ENCODE measurements at places on chromosomes 7 and 10.

DNA sequence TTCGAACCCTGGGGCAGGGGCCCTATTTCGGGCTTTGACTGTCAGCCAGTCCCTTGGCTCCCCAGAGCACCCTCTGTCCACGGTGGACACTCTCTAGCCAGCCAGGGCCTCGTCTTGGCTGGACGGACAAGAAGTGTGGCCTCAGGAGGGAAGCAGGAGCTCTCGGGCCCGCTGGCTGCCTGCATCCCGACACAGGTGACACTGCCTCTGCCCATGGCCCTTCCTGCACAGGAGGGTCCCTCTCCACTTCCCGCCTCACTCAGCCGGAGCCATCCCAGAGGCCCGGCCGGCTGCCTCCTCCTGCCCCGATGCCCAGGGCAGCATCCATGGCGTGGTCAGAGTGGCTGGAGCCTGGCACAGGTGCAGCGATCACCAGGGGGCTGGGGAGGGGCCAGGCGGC lies 7.9 kb downstream of the ADGRA1 start:
- no peak for DNase-seq

- DNase-seq = no peak
Observed at GRCh38 chr10:73043319-73043718, 53.3 kb downstream of the P4HA1 start.

- DNase-seq = no peak
Observed at GRCh38 chr10:129511758-129512157, 44.7 kb downstream of the MGMT start.

- DNase-seq = no peak
Observed at GRCh38 chr10:129945941-129946760, 17.9 kb downstream of the EBF3 start.

- DNase-seq = no peak
Observed at GRCh38 chr10:129728905-129729795, 234.9 kb downstream of the EBF3 start.

DNA sequence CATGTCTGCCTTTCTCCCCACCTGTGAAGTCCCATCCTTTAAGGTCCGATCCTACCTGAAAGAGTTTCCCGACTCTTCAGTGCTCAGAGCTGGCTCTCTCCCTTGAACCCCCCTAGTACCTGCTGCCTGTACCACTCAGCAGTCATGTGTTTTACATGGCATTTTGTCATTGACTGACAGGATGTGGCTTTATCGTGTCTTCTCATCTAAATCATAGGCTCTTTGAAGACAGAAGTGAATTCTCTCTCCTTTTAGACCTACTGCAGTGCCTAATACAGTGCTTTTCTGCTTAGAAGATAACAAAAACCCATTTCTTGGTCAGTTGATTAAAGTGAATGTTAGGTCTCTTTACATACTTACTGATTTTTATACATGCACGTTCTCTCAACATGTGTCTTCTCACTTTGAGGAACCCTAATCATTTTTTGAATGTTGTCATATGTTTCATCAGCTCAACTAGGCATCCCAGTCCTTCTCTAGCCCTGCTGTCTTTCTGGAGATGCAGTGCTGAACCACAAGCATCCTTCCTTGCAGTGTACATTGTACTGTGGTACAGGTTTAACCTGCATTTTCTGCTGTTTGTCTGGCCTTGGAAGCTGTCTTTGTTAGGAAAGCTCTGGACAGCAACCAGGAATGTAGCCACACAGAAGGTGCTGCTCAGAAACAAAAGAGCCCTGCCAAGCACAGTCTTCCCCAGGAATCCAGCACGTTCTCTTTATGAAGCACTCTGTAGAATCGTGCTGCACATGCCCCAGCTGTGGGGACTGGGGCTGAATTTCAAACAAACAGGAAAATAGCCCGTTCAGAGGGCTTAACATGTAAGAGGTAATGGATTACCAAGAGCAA lies 28.1 kb upstream of the LRRC4 start:
- DNase-seq = no peak

DNA sequence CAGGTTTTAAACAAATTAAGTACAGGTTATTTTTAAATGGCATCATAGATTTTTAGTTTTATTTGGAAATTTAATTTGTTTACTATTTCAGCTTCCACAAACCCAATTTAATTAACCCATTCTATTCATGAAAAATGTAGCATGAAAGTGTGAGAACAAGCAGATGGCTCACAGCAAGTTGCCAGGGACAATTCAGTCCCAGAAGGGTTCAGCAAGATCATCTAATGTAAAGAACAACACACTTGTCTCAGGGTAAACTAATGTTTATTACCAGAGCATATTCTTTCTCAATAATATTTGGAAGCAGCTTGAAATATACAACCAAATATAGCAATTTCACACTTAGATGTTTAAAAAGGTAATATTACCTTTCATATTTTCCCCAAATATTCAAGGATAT lies 166.9 kb upstream of the SLC13A1 start:
- no peak for DNase-seq

GRCh38 chr7:39845006-39845405 lies 105.0 kb upstream of the CDK13 start:
- no peak for DNase-seq

DNA sequence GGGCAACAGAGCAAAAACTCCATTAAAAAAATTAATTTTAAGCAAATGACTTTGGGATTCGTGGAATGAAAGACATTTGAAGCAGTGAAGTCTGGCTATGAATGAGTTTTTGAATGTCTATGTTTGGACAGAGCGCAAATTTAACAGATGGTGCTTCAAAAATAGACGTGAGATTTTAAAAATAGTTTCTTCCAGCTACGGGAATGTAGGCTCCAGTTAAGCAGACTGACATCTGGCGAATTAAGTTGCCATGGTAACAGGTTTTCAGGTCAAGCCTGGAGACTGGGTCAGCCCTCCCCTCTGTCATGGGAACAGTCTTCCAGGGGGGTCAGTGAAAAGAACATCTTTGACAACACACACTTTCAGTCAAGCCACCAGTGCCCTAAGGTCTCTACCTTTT lies 62.0 kb downstream of the MYOF start:
- DNase-seq = no peak

DNA sequence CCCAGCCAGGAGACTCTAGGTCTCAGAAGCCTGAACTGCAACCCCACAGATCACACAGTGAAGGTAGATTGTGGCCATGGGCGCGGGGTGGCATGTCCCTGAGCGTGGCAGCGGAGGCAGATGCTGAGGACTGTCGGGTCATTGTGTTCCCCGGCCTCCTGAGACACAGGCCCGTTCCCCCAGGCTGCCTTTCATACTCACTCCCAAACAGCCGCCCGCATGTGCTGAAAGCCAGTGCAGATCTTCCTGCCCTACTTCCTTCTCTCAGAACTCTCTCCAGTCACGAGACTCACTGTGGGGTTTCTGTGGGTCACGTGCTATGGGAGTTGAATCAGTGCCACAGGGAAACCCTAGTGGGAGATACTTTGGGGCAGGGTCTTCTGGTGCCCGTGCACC lies 48.0 kb downstream of the ZNF467 start:
- DNase-seq = no peak

DNA sequence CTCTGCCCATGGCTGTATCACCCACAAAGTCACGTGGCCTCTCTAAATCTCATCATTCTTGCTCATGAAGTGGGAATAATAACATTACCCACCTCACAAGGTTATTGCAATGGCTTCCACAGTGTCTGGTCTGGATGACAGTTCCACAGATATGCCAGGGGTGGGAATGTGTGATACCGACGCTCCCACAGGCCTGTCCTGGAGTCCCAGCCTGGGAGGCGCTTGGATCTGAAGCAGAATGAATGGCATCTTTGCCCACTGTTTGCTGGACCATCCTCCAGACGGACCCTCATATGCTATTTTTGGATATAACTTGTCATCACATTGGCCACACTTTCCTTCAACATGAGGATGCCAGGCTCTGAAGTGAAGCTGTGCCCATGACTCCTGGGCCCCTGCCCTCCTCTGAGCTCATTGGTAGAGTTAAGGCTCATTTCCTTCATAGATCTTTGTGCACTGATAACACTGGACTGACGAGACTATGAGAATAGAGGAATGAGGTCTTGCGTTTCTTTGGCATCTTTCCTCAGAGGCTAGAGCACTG lies 279.8 kb upstream of the ZNF32 start:
- no peak for DNase-seq

DNA sequence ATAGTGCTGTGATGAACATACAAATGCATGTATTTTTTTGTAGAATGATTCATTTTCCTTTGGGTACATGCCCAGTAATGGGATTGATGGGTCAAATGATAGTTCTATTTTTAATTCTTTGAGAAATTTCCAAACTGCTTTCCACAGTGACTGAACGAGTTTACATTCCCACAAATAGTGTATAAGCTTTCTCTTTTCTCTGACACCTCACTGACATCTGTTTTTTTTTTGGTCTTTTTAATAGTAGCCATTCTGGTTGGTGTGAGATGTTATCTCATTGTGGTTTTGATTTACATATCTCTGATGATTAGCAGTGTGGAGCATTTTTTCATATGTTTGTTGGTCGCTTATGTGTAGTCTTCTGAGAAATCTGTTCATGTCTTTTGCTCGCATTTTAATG lies 195.0 kb upstream of the AGK start:
- DNase-seq = no peak

DNA sequence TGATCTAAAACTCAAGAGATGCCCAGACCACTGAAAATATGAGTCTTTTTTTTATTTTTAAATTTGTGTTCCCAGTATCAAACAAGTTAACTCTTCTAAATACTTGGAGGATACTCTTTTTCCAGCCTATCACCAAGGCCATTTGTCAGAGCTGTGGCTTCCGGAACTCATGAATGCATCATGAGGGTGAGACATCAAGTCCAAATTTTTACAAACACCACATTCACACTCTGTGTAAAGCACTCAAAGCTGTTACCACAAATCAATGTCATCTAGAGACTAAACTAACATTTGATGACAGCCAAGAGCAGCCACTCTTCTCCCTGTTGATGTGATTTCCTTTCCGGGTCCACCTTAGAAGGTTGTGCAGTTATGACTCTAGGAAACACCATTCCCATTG lies 43.8 kb upstream of the ARID5B start:
- no peak for DNase-seq

DNA sequence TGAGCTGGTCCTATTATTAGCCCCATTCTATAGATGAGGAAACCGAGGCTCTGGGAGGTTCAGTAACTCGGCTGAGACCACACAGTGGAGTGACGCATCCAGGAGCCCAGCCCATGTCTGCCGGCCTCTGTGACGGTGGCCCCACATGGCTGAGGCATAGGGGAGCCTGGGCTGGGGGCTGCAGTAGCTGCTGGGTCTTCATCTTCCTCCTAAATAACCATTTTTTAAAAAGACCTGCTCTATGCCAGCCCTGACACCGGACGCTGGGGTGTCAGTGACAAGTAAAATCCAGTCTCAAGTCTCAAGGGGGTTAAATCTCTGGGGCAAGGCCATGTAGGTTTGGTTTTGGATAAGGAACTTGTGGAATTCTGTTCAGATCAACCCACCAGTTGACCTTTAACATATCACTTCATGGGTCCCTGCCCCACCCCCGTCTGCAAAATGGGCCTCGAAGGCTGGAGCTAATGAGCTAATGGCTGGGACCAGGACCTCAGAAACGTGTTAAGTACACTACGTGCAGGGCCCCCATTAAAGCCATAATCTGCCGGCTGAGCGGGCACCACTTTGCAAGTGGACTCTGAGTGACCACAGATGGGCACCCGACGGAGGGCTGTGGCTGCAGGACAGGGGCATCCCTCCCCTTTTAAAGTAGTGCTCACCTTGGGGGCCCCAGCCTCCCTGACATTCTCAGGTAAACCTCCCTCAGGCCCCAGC lies 136.5 kb upstream of the UNC5B start:
- no peak for DNase-seq

DNA sequence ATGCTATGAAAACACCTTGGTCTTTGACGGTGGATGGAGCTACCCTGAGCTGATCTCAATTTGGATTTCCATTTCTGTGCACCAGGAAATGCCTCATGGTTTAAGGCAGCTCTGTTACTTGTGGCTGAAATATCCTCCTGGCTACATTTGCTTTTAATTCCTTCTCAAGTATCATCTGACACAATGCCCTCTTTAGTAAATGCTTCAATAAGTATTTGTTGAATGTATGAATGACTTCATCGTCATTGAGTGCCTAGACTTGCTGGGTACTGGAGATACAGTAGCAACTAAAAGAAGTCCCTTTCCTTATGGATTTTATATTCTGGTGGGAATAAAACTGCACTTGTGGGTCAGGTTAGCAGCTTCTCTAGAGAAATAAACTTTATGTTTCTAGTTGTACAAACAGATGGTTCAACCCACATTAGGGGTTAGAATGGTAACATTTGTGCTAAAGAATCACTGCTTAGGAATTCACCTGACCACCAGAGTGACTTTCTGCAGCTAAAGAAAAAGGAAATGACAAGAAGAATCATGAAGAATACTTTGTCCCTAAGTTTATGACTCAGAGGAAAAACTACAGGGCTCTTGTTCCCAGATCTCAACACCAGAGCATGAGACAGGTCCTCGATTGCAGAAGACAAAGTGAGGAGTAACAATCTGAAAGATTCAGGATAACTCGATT lies 21.8 kb upstream of the SMNDC1 start:
- no peak for DNase-seq

- no peak for DNase-seq
Observed at GRCh38 chr10:72308320-72308987, 34.7 kb downstream of the DDIT4 start.

- DNase-seq = no peak
Observed at GRCh38 chr10:129755621-129756020, 208.5 kb downstream of the EBF3 start.

GRCh38 chr10:60611291-60611747 lies 167.0 kb upstream of the CDK1 start:
- DNase-seq = no peak

DNA sequence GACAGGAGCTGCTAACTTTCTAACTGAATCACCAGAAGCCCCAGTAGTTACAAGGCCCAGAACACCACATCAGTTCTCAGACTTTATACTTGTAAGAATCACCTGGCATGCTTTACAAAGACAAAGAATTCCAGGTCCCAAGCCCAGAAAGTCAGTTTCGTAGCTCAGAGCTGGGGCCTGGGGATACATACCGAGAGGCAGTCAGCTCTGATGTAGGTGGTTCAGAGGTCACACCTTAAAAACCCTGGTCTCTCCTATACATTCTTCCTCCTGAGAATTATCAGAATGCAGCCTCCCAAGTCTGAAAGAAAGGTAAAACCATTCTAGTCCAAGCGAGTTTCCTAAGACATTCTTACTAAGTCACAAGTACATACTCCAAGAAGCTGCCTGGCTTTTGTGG lies 2.3 kb downstream of the GRB10 start:
- no peak for DNase-seq

DNA sequence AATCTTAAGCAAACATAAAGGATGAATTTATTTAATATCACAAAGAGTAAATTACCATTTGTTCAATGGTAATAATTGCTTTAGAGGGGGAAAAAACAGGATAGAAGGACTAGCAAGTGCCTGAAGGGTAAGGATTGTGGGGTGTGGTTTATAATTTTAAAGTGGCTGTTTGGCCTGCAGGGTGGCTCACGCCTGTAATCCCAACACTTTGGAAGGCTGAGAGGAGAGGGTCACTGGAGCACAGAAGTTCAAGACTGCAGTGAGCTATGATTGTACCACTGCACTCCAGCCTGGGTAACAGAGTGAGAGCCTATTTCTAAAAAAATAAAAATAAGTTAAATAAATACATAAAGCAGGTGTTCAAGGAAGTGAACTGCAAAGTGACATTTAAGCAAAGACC lies 199.9 kb upstream of the AHR start:
- DNase-seq = no peak
